B cell (primary cell): ENCODE measurements at places on chromosomes 1 and 21. TPM values are rescaled to one million over a fixed set of nuclear protein-coding genes. Genes with fewer than 3 reads are reported as not detected.

DNA sequence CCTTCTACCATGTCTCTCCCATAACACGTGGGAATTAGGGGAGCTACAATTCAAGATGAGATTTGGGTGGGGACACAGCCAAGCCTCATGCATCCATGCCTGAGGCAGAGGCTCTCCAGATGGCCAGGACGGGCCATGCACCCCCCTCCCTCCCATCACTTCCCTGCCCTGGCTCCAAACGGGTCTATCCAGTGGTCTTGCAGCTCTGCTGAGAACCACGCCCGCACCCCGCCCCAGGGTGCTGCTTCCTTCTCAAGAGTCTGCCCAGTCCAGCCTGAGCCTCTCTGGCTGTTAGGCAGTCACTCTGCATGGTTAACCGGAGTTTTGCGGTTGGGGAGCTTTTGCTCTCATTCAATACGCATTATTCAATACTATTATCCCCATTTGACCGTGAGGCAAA lies 131.5 kb upstream of the TMEM51 start:
- H3K27me3 ChIP-seq, result no peaks in the 10 kb centered on the region
- H3K4me3 ChIP-seq, result no peak overlapping the region
- no peak overlapping the region for H3K27ac ChIP-seq
- DNase-seq, result no peak
- H3K36me3 ChIP-seq, result no peaks in the 10 kb centered on the region
- H3K4me1 ChIP-seq, result no peaks in the 10 kb centered on the region

- no peak overlapping the region for H3K27ac ChIP-seq
- no peaks in the 10 kb centered on the region for H3K27me3 ChIP-seq
- H3K4me3 ChIP-seq, result no peak overlapping the region
- H3K36me3 ChIP-seq, result peaks cover 46% of the 10 kb centered on the region
Measured at GRCh38 chr1:244435562-244436205, 16.0 kb downstream of the ADSS2 start.

DNA sequence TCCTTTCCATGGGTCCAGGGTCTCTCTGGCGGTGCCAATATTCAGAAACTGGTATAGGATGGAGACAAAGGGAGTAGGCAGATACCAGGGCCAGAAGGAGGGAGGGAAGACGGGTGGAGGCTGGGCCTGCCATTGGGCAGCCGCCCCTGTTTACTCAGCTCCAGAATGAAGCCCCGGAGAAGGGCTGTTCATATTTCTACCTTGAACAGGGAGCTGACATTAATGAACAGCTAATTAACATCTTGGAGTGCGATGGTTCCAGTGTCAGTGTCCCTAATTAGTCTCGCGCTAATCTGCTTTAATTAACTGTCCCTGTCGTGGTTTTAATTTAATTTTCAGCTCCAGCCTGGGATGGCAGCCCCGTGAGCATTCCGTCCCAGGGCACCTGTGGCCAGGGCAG lies 113.8 kb downstream of the EPHB2 start:
- no peaks in the 10 kb centered on the region for H3K4me1 ChIP-seq
- H3K27ac ChIP-seq, result no peak overlapping the region
- no peaks in the 10 kb centered on the region for H3K27me3 ChIP-seq
- DNase-seq, result no peak
- no peaks in the 10 kb centered on the region for H3K36me3 ChIP-seq
- H3K4me3 ChIP-seq, result no peak overlapping the region

The GNAI3 gene
- 8.5 and 8.8 TPM in 2 replicates for total RNA-seq

GRCh38 chr1:207745839-207746767 lies 5.8 kb upstream of the CD46 start:
- no peak for DNase-seq
- H3K4me1 ChIP-seq, result peaks cover 2% of the 10 kb centered on the region
- no peaks in the 10 kb centered on the region for H3K36me3 ChIP-seq
- H3K27me3 ChIP-seq, result no peaks in the 10 kb centered on the region
- no peak overlapping the region for H3K4me3 ChIP-seq
- H3K27ac ChIP-seq, result no peak overlapping the region

- H3K4me1 ChIP-seq, result no peaks in the 10 kb centered on the region
- no peak overlapping the region for H3K4me3 ChIP-seq
- no peak overlapping the region for H3K27ac ChIP-seq
- no peaks in the 10 kb centered on the region for H3K36me3 ChIP-seq
Measured at GRCh38 chr1:233679591-233680373, 65.9 kb downstream of the KCNK1 start.

The PRAMEF12 gene
- total RNA-seq, result not detected in 2 replicates

The OR6K3 gene
- not detected in 2 replicates for total RNA-seq

- no peaks in the 10 kb centered on the region for H3K27me3 ChIP-seq
- no peak overlapping the region for H3K27ac ChIP-seq
- DNase-seq, result no peak
- H3K4me3 ChIP-seq, result no peak overlapping the region
- no peaks in the 10 kb centered on the region for H3K4me1 ChIP-seq
Measured at GRCh38 chr1:110948038-110948810, 15.5 kb downstream of the LRIF1 start.

DNA sequence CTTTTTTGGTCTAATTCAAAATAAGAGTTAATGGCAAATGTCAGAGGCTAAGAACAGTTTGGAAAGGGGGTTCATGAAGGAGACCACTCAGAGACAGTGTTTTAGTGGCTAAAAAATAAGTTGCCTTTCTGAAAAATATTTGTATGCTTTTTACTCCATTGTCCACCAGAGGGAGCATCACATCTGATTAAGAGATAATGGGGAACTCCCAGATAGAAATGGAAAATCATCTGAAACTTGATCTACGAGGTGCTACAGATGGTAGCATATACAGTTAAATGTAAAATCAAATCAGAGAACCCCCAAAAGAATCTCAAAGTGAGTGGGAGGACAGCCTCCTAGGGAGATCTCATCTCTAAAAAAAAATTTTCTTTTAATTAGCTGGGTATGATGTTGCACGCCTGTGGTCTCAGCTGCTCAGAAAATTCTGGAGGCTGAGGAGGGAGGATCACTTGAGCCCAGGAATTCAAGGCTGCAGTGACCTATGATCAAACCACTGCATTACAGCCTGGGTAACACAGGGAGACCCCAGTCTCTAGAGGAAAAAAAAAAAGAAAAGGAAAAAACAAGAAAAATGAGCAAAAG lies 9.7 kb downstream of the SMYD3 start:
- peak; percentile 80 for DNase-seq
- no peak overlapping the region for H3K4me3 ChIP-seq
- H3K27me3 ChIP-seq, result no peaks in the 10 kb centered on the region
- H3K4me1 ChIP-seq, result peaks cover 4% of the 10 kb centered on the region

The TNFRSF1B gene
- 86.6 and 99.4 TPM in 2 replicates for total RNA-seq

- no peak overlapping the region for H3K27ac ChIP-seq
- H3K4me3 ChIP-seq, result no peak overlapping the region
- H3K27me3 ChIP-seq, result no peaks in the 10 kb centered on the region
- H3K4me1 ChIP-seq, result no peaks in the 10 kb centered on the region
- DNase-seq, result no peak
Measured at GRCh38 chr1:31460027-31460426, 47.0 kb downstream of the SERINC2 start.

- H3K27me3 ChIP-seq, result no peaks in the 10 kb centered on the region
- H3K4me1 ChIP-seq, result no peaks in the 10 kb centered on the region
- H3K27ac ChIP-seq, result no peak overlapping the region
- H3K36me3 ChIP-seq, result no peaks in the 10 kb centered on the region
- no peak overlapping the region for H3K4me3 ChIP-seq
Measured at GRCh38 chr1:57532299-57532698, 108.4 kb upstream of the DAB1 start.

The PLEKHN1 gene
- 0.63 and 1.1 TPM in 2 replicates for total RNA-seq

- no peaks in the 10 kb centered on the region for H3K4me1 ChIP-seq
- no peaks in the 10 kb centered on the region for H3K36me3 ChIP-seq
- no peak overlapping the region for H3K27ac ChIP-seq
- H3K27me3 ChIP-seq, result no peaks in the 10 kb centered on the region
- H3K4me3 ChIP-seq, result no peak overlapping the region
Measured at GRCh38 chr21:33883118-33883517, 32.5 kb downstream of the ATP5PO start.

DNA sequence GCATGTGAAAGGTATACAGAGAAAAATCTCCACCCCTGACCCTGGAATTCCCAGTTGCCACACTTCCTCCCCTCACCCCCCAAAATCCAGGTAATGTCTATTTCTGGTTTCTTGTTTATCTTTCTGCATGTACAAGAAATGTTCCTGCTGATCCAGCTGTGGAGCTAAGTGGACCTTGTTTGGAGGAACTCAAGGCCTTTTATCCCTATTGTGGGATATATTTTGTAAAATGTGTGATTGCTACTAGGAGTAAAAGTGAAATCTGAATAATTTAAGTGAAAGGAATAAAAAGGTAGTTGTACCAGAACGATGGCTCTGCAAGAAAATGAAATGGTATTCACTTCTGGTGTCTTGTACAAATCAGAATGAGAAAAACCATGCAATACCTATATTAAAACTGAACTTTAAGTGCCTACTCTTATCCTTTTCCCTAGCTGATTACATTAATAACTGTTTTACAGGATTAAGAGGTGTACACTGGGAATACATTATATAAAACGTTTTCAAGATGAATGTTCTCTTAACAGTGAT lies 3.0 kb downstream of the SPEN start:
- no peaks in the 10 kb centered on the region for H3K27me3 ChIP-seq
- no peak for DNase-seq
- peak overlapping the region; percentile 80 for H3K27ac ChIP-seq
- no peaks in the 10 kb centered on the region for H3K36me3 ChIP-seq
- H3K4me3 ChIP-seq, result no peak overlapping the region

GRCh38 chr1:115164940-115165705 lies 75.8 kb upstream of the TSPAN2 start:
- no peaks in the 10 kb centered on the region for H3K36me3 ChIP-seq
- no peaks in the 10 kb centered on the region for H3K4me1 ChIP-seq
- H3K27me3 ChIP-seq, result no peaks in the 10 kb centered on the region
- no peak for DNase-seq
- no peak overlapping the region for H3K4me3 ChIP-seq
- H3K27ac ChIP-seq, result no peak overlapping the region

DNA sequence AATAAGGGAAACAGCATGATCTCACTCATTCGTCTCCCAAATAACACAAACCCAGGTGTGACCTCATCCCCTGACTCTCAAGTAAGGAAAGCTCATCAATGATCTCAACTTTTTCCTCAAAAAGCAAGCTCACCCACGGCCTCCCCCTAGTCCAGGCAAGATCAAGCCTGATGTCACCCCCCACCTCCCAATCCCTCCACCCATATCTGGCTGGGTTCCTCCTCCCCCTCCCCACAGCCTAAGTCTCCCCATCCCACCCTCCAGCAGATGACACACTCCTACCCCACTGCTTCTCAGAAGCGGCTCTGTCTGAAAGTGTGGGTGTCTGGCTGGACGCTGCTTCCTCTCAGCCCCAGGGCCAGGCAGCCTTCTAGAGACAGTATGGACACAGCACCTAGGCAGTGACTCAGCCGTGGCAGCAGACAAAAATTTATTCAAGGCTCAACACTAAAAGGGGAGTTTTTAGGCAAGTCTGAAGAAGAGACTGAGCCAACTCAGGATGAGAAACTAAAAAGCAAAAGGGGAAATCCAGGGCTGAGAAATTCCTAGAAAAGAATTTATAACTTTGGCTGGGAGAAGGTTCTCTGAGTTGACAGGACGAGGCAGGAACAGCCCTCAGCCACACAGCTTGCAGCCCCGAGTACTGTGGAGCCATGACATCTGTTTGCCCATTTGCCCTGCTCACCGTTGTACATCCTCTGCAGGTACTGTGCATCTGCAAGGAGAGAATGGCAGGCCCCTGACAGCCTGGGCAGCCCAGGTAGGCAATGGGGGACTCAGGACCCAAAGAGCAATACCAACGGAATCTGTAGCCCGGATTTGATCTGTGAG lies 81.6 kb upstream of the LRRC8D start:
- H3K27ac ChIP-seq, result no peak overlapping the region
- no peaks in the 10 kb centered on the region for H3K27me3 ChIP-seq
- no peak overlapping the region for H3K4me3 ChIP-seq
- H3K4me1 ChIP-seq, result no peaks in the 10 kb centered on the region

The SH3BGR gene
- total RNA-seq, result 1.0 and 1.7 TPM in 2 replicates
